ENCODE measurements at places on chromosomes 1 and 21.

- no peak for DNase-seq
Measured at GRCh38 chr21:14981246-14981645, 83.6 kb downstream of the NRIP1 start.

DNA sequence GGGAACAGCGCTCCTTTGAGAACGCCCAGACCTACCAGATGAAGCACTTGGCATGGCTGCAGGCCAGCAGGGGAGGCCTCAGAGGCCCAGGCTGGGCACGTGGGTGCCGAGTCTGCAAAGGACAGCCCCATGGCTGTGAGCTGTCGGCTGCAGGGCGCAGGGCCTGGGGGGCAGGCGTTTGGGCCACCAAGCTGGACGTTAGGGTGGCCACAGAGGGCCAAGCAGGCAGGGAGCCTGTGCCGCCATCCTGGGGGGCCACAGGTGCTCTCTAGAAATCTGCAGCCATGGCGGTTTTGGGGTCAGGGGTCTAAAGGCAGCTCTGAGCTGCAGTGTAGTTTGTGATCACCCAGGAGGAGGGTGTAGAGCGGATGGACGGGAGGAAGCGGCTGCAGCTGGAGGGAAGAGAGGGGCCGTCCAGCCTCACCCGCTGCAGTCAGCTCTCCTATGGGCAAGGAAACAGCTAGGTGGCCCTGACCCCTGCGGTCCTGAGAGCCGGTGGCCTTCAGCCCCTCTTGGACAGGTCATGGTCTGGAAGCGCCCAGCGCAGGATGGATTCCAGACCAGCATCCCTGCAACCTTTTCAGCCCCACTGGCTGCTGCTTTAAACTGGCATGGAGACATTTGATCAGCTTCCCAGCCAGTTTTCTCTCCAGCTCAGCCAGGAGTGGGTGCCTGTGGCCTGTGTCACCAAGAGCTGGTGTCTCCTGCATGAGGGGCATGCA lies 11.0 kb downstream of the IBA57 start:
- DNase-seq: no peak

DNA sequence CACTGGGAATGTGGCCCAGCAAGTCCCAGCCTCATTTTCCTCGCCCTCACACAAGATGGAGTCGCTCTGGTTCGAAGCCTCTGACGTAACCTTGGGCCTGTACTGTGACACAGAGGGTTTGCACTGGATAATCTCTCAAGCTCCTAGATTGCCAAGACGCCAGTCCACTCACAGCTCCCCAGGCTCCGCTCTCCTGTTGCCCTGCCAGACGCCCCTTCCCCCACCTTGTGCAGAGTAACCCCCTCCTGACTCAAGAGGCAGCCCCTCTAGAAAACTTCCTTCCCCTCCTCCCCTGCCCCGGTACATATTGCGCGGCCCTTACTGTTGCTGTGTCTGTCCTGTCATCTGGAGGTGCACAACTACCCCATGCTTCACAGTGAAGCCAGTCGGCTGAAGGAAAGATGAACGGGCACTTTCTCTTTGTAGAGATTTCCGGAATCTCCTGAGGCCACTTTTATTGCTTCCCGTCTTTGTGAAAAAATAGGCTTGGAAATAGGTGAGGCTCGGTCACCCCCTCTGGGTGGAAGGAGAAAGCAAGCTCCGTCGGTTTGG lies 981 bp upstream of the KIAA1614 start:
- DNase-seq: no peak

DNA sequence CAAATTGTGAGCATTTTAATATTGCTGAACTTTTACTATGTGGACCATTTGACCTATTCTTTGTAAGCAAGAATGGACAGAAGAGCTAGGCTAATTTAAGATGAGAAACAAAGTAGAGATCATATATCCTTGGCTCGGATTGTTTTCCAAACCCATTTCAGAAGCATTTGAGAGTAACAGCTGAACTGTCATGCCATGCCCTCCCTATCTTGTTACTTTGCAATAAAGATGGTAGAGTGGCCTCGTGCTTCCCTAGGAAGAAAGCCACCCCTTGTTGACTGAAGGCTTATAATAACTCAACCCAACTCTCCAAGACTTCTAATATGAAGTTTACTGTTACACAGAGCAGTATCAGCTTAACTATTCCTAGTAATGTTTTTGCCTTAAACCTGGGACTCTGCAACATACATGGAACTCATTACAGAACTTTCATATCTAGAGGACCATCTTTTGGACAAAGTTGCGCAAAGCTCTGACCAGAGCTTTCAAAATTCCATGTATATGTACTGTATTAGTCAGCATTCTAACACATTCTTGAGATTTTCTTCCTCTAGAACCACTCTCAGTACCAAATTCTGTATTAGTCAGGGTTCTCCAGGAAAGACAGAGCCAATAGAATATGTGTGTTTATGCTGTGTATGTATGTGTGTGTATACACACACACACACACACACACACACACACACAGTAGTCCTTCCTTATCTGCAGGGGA lies 68.7 kb downstream of the ADAMTS1 start:
- no peak for DNase-seq

DNA sequence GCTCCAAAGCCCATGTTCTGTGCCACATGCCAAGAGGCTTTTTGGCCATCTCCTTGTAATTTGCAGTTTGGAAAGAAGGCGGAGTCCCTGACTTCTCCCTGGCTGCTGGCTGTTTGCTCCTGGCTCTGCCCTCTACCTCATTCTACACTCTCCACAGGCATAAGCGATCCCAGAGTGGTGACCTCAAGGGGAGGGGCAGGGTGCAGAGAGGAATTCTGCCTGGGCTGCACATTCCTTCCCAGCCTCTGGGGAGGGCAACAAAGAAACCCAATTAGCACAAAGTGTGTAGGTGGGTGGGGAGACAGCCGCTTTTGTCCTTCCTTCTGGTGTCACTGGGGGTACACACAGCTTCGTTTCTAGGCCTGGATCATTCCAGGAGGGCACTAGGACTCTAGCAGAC lies 95.3 kb downstream of the HIVEP3 start:
- no peak for DNase-seq

DNA sequence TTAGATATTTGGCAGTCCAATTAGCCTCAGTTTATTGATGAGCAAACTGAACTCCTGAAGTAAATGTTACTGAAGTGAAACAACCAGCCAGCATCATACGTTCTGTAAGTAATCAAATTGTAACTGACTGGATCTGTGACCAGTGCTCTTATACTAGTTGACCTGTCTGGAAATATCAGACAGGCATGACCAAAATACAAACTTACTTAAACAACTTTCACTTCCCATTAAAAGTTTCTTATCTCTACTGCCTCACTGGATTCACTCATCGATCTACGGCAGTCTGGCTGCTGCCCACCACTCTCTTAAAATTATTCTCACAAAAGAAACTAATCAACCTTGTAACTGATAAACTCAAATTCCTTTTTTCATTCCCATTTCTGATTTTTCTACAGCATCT lies 56.4 kb downstream of the WDR3 start:
- DNase-seq: no peak
